Coronary artery (tissue), 2 donors: ENCODE measurements at places on chromosomes 2 and 18.

DNA sequence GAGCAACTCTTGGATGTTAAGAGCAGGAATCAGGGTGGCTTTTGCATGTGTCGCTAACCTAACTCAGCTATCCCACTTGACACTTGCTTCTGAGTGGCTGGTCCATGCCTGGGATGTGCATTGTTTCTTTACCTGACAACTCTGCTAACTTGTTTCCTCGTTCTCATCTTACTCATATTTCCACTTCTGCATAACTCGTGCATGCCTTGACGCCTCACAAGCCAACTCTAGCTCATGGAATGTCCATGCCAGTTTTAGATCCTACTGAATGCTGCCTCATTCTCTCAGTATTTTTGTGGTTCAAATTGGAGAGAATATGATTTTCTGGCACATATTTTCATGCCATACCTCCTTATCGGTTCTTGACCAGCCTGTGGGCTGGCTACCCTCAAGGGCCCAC, 52.5 kb downstream of the CDCA7 start:
- no peak for DNase-seq

GRCh38 chr18:13629841-13630715, 96.3 kb downstream of the FAM210A start:
- no peak for DNase-seq

DNA sequence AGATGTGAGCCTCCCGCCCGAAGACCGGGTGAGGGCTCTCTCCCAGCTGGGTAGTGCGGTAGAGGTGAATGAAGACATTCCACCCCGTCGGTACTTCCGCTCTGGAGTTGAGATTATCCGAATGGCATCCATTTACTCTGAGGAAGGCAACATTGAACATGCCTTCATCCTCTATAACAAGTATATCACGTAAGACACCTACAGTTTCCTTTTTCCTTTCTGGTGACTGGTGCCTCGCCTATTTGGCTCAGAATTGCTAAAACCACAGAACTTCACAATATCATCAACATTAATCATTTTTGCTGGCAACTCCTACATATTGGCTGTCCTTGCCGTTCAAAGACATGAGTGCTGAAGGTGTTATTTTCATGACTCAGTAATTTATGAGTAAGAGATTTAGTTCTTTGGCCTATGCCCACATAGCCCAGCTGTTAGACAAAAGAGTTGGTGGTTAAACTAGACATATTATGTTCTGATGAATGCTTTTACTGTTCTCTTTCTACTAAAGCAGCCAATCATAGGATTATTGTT, 2.2 kb downstream of the STAMBP start:
- no peak for DNase-seq

DNA sequence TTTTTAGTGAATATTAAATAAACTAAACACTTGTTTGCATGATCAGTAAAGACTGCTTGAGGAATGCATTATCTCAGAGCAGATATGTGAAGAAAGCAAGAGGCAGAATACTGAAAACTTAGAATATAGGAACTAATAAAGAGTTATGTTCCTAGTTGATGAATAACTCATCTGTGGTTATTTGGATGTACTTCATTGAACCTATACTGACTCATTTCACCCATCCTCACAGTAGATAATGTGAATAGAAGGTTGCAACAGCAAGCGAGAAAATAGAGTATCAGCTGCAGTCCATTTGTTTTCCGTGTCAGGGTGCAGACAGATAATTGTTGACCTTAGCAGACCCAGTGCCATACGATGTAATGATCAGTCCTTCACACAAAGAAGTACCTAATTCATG, 945.7 kb upstream of the LRRTM1 start:
- DNase-seq = no peak

GRCh38 chr2:217222309-217222910, 362.5 kb upstream of the TNP1 start:
- DNase-seq = no peak

GRCh38 chr2:38528008-38528442, 74.7 kb downstream of the HNRNPLL start:
- DNase-seq = no peak

DNA sequence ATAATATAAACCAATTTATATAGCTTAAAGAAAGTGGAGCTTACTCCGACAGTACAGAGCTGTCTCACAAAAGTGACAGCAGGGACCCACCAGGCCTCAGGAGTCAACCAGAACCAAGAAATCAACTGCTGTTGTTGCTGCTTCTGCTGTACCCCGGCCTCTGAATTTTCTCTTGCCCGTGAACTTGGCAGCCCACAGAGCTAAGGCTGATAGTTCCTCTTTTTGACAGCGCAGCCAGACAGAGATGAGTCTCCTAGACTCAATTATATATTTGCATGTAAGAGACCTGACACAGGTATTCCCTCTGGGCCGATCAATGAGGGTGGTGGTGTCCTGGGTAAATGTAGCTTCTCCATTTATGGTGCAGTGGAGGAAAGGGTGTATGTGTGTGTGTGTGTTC, 109.4 kb downstream of the KCTD1 start:
- DNase-seq = no peak

GRCh38 chr2:239746559-239747246, 278.4 kb downstream of the NDUFA10 start:
- DNase-seq = no peak

- no peak for DNase-seq
Observed at GRCh38 chr2:210623506-210623905, 67.1 kb downstream of the CPS1 start.

- DNase-seq = no peak
Observed at GRCh38 chr2:80437959-80438358, 133.4 kb upstream of the LRRTM1 start.

- no peak for DNase-seq
Observed at GRCh38 chr18:75216212-75216910, 5.8 kb downstream of the TSHZ1 start.

- no peak for DNase-seq
Observed at GRCh38 chr2:47301277-47301618, 101.7 kb upstream of the MSH2 start.

DNA sequence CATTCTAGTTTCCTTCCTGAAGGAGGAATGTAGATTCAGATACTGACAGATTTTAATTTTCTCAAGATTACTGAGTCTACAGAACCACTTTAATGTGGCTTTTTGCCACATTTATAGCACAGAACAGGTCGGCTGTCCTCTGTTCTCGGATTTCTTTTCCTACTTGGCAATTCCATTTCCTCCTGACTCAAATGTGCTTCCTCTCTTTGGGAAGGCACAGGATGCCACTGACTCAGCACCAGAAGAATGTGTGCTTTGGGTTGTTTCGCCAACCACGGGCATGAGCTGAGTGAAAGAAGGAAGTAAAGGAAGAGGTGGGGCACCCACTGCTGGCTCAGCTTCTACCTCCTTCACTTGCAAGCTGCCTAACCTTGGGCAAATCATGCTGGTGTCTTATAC, 970.6 kb upstream of the ACVR2A start:
- no peak for DNase-seq

GRCh38 chr2:75865083-75865482, 154.4 kb upstream of the GCFC2 start:
- DNase-seq = no peak

GRCh38 chr18:51603551-51603950, 406.1 kb upstream of the MEX3C start:
- DNase-seq = no peak

DNA sequence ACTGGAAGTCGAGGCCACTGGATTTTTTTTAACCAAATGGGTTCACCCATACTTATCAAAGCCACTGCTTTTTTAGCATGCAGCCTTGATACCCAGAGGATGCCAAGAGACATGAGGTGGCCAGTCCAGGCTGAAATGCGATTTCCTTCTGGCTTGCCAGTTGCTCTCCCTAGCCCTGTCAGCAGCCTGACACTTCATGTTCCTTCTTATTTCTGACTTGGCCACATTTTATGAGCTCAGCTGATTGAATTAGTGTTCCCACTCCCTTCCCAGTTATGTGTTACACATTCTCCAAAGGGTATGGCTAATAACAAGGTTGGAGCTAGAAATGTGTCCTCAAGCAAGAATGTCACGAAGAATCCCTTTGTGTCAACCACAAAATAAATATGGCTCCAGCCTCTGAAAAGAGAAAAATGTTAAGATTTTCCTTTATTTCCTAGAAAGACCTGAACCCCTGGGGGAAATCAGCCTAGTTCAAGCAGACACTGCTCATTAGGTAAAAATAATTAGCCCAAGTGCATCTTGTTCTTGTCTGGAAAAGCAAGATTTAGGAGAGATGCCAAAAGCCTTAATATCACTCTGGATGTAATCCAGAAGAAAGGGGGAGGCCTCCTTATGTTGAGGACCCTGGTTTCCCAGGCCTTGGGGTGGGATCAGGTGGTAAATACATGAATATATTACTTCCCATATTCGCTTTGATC, 121.7 kb upstream of the TACR1 start:
- no peak for DNase-seq

- no peak for DNase-seq
Observed at GRCh38 chr2:11582862-11583752, 49.3 kb downstream of the GREB1 start.

DNA sequence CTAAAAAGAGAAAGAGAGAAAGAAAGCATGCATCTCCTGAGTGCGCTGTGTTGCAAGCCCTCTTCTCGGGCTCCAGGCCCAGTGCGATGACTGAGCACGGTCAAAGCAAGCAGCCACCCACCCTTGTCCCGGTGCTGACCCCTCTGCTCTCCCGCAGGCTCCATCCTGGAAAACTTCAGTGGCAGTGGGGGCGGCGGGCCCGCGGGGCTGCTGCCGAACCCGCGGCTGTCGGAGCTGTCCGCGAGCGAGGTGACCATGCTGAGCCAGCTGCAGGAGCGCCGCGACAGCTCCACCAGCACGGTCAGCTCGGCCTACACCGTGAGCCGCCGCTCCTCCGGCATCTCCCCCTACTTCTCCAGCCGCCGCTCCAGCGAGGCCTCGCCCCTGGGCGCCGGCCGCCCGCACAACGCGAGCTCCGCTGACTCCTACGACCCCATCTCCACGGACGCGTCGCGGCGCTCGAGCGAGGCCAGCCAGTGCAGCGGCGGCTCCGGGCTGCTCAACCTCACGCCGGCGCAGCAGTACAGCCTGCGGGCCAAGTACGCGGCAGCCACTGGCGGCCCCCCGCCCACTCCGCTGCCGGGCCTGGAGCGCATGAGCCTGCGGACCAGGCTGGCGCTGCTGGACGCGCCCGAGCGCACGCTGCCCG, 252.5 kb downstream of the GLI2 start:
- peak; percentile 40 for DNase-seq

DNA sequence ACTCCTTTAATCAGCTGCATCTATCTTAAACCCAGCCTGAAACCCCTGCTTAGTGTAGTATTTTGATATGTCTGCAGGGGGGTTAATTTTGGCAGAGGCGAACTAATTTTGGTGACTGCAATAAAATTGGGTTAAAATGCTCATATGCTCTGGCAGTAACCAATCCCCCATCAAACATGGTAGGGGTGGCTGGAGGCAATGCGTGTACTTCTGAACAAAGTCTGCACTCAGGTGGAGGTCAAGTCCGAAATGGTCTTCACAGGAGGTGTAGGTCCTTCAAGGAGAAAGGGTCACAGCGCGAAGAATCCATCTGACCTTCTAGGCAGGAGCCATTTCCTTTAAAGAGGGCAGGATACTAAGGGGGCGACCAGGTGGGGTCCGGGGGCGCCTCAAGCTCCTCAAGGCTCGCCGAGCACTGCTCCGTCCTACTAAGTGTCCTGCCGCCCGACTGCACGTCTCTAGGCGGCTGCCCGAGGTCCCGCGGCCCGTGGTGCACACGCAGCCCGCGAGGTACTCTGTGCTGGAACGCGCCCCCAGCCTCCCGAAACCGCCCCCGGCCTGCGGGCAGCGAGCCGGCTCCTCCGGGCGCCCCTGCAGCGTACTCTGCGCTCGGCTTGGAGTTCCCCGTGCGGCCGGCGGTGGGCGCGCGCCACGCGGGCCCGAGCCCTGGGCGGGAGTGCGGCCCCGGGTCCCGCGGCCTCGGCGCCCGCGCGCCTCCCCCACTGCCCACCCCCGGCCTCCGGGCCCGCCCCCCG, 1.7 kb upstream of the LDLRAD4 start:
- DNase-seq = peak; percentile 82

- DNase-seq = no peak
Observed at GRCh38 chr2:125679903-125680302, 976.1 kb upstream of the GYPC start.

DNA sequence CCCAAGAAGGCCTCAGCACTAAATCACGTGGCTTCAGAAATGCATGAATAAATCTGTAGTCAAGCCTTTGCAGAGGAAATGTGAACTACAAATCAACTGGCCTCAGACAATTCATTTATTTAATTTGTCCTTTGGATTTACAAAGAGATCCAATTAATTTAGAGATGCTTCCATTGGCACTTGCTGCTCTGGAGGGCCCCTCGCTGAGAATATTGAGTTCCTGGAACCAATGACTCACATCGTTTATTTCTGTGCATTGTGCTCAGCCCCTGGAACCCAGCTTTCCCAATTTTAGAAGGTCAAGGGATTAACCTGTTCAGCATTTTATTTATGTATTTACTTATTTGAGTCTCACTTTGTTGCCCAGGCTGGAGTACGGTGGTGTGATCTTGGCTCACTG, 47.2 kb upstream of the MGAT4A start:
- no peak for DNase-seq

DNA sequence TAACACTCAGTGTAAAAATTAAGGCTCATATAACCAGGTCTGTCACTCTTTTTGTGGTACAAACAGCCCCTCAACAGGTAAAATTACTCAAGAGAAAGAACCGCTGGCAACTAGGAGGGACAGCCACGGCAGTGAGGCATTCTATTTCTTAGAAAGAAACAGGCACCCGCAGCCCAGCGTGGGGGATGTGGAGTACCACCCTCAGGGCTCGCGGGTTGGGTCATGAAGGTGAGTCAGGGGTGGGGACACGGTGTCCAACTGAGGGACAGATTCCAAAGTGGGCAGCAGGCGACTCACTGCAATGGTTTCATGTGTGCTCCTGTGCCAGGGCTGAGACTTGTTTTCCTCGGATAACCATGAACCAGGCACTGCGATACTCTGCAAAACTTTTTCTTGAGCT, 129.4 kb downstream of the DTNB start:
- no peak for DNase-seq

DNA sequence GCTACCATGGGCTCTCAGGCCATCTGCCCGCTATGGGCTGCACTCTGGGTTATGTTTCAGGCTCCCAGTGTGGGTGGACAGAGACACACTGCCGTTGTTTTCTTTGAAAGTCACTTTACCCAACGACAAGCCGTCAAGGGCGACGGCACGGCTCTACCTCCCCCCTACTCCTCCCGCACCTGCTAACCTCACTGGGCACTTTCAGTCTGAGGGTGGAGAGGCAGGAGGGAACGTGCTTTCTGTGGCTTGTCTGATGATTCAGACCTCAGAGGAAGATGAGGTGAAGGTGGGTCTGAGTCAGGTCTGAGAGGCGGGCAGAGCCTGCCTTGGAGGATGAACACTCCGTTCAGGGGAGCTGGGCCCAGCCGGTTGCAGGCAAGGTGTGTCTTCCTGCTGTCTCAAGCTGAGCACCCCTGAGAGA, 147.6 kb upstream of the HDAC4 start:
- DNase-seq = peak; percentile 61

GRCh38 chr18:75478996-75479880, 51.7 kb upstream of the SMIM21 start:
- no peak for DNase-seq

GRCh38 chr2:11877764-11878163, 131.3 kb downstream of the LPIN1 start:
- DNase-seq = peak; percentile 21

- no peak for DNase-seq
Observed at GRCh38 chr2:205836477-205837221, 154.3 kb downstream of the NRP2 start.
